ENCODE measurements at places on chromosomes 16 and 17. TPM values are rescaled to one million over a fixed set of nuclear protein-coding genes. Genes with fewer than 3 reads are reported as not detected.

The CA5A gene
- not detected for total RNA-seq

The HYDIN gene
- 1.2 TPM for total RNA-seq

The ALOXE3 gene
- total RNA-seq, result not detected

The BEAN1 gene
- total RNA-seq, result 1.0 TPM

DNA sequence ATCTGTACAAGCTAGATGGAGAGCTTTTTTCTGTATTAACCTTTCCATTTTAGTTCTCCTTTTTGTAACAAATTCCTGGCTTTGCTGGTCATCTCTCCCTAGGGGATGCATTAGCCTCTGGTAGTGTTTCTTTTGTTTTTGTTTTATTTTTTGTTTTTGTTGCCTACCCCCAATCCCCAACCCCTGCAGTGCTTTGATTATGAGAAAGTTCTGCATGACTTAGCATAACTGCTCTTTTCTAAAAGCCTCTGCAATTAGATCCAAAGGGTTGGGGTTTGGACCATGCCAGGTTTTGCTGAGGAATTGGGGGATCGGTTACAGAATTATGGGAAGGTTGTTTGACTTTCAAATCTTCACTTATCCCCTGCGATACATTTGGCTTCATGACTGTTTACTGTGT is 98.2 kb downstream of the ADAMTS18 start:
- peaks cover 6% of the 10 kb centered on the region for H3K36me3 ChIP-seq
- no peak overlapping the region for H3K27ac ChIP-seq
- H3K4me3 ChIP-seq, result no peak overlapping the region

DNA sequence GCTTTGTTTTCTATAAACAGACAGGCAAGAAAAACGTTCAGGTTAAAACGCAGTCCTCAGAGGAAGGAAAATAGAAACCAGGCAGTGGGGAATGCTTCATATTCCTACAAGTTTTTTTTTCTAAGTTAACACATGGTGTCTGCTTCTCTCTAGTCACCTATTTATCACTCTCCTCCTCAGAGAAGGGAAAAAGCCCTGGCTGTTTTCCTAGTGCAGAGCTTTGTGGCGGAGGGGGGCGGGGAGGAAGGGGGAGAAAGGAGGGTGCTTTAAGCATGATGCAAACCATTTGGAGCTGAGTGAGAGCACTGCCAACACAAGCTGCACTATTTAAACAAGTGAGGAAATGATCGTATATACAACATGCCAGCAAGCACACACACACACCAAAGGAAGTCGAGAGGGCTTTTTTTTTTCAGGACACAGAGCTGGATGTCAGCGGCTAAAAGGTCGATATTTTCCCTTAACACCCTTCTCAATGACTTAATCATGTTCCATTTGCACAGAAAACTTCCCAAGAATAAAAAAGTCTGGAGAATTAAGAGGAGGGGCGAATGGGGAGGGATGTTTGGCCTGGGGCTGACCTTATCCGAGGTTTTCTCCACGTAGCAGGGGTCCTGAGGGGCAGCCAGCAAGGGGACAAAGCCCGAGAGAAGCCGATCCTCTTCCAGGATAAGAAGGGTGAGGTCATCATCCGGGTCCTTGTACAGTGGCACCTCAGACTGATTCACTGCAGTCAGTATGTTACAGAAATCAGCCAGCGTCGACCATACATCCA is 117.4 kb downstream of the HIC1 start:
- no peaks in the 10 kb centered on the region for H3K27me3 ChIP-seq
- H3K27ac ChIP-seq, result peak overlapping the region; percentile 99
- H3K36me3 ChIP-seq, result peaks cover 10% of the 10 kb centered on the region
- H3K4me1 ChIP-seq, result peaks cover 76% of the 10 kb centered on the region
- peak overlapping the region; percentile 31 for H3K4me3 ChIP-seq

DNA sequence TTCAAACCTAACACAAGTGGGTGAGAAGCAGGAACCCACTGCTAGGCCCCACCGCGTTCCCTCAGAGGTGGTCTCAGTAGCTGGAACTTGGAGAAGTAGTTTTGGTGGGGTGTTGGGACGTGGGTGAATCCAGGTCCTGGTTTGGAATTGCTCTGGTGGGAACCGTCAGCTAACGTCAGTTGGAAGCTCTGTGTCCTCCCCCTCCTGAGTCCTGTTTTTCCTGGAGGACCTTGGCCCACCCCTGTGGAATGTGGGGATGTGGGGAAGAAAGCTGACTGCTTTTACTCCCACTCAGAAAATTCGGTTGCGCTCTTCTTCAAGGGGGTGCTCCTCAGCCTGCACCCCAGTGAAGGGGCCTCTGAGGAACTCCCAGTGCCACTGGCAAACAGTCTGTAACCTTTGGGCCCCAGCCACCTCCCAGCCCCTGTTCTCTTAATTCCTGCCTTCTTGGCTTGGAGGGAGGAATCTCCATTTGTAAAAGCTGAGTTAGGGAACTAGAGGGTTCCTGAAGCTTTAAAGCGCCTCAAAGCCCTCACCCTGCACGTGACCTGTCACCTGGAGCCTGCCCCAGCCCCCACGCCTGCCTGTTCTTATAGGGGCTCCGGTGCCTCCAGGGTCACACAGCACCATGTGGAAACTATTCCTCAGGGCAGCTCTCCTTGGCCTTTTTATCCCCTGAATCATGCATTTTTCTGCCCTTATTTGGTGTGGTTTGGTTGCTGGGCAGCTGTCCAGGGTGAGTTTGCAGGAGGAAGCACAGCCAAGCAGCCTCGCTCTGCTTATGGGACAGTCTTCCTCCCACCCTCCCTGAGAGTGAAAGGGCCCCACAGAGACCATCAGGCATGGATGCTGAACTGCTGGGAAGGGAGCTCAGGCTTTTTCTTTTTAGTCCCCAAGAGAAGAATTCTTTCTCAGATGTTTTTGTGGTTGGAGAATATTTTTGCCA is 16.2 kb upstream of the NAGLU start:
- H3K4me1 ChIP-seq, result peaks cover 77% of the 10 kb centered on the region
- peak overlapping the region; percentile 36 for H3K4me3 ChIP-seq

- no peaks in the 10 kb centered on the region for H3K4me1 ChIP-seq
- no peak for DNase-seq
- H3K36me3 ChIP-seq, result peaks cover 1% of the 10 kb centered on the region
- H3K27me3 ChIP-seq, result no peaks in the 10 kb centered on the region
These were observed 175.8 kb downstream of the C16orf95 start for GRCh38 chr16:87141402-87141801.

DNA sequence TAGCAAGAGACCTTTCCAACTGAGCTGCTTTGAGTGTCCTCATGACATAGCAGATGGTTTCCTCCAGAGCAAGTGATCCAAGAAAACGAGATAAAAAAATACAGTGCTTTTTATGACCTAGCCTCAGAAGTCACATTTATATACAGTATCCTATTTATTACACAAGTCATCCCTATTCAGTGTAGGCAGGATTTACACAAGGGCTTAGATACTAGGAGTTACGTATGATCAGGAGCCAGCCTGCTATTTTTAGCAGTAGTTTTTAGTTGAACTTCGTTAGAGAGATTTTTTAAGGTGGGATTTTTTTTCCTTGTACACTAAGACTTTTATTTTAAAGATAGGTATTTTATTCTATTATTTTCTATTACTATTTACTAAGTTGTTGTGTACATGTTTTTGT is 58.4 kb downstream of the PHKB start:
- H3K27me3 ChIP-seq, result no peaks in the 10 kb centered on the region
- no peak overlapping the region for H3K4me3 ChIP-seq
- no peak overlapping the region for H3K27ac ChIP-seq

DNA sequence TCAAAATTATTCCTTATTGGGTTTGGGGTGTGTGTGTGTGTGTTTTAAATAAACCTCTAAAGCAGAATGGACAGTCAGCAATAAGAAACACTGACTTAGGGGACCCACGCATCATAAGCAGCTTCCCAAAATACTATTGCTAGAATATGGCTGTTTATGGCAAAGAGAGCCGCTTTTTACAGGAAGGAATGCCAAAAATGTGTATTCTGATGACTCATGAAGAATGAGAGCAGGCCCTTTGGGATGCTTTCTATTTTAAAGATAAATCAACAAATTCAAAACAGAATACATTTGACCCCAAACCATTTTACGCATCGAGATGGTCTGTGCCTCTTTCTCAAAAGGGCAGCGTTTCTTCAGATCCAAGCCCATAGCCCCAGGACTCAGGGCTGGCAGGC is 37.5 kb downstream of the ARHGAP17 start:
- H3K27me3 ChIP-seq, result no peaks in the 10 kb centered on the region
- peak overlapping the region; percentile 92 for H3K27ac ChIP-seq
- no peak overlapping the region for H3K4me3 ChIP-seq

DNA sequence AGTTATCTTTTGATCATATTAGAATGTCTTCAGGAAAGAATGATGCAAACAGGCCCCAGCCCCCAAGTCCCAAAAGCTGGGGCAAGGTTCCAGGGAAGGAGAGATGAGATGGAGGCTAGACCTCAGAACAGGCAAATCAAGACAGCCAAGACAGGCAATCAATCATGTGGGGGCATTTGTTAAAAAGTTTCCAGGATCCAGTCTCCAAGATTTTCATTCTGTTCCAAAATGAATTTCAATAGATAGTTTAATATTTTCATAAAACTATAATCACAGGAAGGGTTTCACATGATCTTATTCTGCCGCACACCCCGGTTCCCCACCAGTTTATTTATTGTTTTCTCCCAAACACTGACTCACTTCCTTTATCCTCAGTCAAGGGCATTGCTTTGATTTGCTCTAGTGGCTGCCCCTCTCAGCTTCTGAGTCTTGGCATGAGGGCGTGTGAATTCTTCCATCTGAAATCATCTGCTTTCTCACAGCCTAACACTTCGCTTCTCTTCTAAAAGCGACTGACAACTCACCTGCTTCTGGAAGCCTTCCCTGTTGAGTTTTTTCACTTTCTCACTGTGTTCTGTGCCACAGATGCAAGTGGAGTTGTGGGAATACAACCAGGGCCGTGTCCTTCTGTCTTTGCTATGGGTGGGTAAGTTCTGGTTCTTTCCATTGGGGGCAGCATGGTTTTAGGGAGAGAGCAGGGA is 12.2 kb upstream of the TERF2 start:
- H3K27ac ChIP-seq, result peak overlapping the region; percentile 98
- H3K36me3 ChIP-seq, result no peaks in the 10 kb centered on the region
- DNase-seq, result peak; percentile 56
- H3K4me1 ChIP-seq, result peaks cover 43% of the 10 kb centered on the region

DNA sequence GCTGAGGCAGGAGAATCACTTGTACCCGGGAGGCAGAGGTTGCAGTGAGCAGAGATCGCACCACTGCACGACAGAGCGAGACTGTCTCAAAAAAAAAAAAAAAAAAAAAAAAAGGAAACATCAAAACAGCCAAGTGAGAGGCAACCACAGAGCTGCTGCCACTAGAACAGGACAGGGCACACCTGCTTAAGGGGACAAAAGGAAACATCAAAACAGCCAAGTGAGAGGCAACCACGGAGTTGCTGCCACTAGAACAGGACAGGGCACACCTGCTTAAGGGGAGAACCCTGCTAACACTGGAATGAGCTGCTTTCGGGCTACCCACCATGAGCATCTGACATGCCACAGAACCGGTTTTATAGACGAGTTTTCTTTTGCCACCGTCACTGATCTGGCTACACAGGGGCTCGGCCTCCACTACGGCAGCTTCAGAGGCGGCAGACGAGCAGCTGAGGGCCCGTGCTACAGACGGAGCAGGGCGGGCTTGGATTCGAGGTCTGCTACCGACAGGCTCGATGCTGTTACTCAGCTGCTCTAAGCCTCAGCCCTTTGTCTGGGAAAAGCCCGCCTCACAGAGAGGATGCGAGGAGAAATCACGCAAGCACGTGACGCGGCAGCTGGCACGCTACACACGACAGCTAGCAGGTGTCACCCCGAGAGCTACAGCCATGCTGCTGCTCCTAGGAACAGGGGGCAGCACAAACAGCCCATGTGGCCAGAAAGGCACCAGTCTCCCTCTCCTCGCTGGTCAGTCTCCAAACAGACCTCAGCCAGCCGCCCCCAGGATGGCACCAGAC is 2.0 kb downstream of the P4HB start:
- peak overlapping the region; percentile 85 for H3K4me3 ChIP-seq
- DNase-seq, result no peak
- H3K36me3 ChIP-seq, result peaks cover 15% of the 10 kb centered on the region
- H3K27ac ChIP-seq, result peak overlapping the region; percentile 34
- H3K4me1 ChIP-seq, result peaks cover 39% of the 10 kb centered on the region
- peaks cover 2% of the 10 kb centered on the region for H3K27me3 ChIP-seq

DNA sequence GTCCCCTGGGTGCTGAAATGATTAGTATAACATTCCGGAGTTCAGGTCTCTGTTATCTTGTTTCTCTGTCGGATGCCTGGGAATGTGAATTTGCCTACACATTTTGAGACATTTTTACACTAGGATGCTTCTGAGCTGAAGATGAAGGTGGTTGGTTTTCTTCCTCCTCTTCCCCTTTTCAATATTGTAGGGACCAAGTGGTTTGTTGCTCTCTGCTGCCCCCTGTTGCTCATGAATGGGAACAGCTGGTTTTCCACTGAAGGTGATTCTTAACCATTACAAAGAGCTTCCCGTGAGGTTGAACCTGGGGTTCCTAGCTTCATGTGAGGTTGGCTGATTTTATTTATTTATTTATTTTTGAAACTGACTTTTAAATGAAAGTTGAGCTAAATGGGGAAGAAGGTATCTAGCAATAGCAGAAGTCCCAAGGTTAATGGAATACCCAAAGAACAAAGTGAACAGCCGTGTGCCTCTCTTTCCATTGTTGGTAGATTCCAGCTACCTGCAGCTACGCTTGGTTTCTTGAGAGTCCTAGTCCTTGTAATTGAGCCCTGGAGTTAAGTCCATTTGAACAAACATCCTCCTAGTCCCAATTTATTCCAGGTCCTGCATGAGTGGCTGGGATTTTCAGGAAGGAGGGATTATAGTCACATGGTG is 983.9 kb upstream of the EEF2KMT start:
- H3K4me1 ChIP-seq, result no peaks in the 10 kb centered on the region
- no peak overlapping the region for H3K27ac ChIP-seq
- no peaks in the 10 kb centered on the region for H3K36me3 ChIP-seq
- H3K27me3 ChIP-seq, result peaks cover 28% of the 10 kb centered on the region

DNA sequence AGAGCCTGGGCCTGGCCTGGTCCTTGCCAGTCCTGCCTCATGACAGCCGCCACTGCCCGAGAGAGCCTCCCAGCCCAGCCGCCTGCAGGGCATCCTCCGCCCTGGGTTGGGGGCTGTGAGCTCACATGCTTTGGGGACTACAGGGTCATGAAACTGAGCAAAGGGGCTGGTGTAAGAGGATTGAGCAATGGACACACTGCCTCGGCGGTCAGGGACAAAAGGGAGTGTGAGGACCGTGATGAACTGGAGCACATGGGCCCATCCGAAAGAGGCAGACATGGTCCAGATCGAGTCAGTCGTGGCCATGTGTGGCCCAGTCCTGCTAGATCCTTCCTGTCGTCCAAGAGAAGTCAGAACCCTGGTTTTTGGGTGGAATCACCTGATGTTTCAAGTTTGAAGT is 52.3 kb downstream of the GSG1L start:
- no peaks in the 10 kb centered on the region for H3K36me3 ChIP-seq
- H3K4me1 ChIP-seq, result no peaks in the 10 kb centered on the region
- H3K27me3 ChIP-seq, result peaks cover 31% of the 10 kb centered on the region
- no peak for DNase-seq
- no peak overlapping the region for H3K4me3 ChIP-seq
- H3K27ac ChIP-seq, result no peak overlapping the region

DNA sequence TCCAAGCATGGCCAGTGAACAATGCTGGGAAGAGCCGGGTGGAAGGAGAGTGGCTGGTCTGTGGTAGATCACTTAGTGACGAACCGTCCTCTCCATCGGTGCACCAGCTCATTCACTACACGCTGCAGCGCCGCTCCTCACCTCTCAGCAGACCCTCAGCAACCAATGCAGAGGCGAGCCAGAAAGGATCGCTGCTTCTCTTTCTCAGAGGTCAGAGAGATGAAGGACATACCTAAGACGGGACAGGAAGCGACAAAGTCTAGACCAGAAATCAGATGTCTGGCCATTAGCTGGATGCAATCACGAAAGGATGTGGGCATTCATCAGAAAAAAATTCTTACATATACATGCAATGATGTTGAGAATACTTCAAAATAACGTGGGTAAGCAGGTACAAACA is 26.9 kb downstream of the NSMCE1 start:
- no peak for DNase-seq
- H3K4me3 ChIP-seq, result no peak overlapping the region
- no peak overlapping the region for H3K27ac ChIP-seq
- peaks cover 39% of the 10 kb centered on the region for H3K4me1 ChIP-seq
- no peaks in the 10 kb centered on the region for H3K27me3 ChIP-seq

Measured in mesothelial cell of epicardium (in vitro differentiated cells).